Stimulated activated CD8-positive, alpha-beta memory T cell treated with anti-CD3 and anti-CD28 coated beads, Interleukin-4, amount 100 ng/mL, for 1 hour (primary cell): ENCODE measurements at places on chromosomes 11 and 22.
A peak's percentile ranks its signal among the peaks of the same experiment; 100 is the strongest.

DNA sequence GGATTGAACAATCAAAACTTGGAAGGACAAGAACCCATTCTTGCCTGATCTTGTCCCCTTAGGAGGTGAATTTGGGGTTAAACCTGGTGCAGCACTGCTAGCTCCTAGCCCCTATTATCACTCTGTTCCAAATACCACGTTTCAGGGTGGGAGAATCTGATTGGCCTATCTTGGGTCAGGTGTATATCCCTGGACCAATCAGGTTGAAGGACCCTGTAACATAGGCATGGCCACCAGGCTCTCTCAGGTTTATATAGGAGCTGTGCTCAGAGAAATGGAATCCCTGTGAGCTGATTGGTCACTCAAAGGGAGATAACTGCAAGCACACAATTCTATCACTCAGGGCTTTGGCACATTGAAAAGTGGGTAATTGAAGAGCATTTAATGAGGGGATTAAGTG lies 26.6 kb upstream of the AMPD3 start:
- no peak for DNase-seq

- DNase-seq: no peak
Measured at GRCh38 chr11:73576185-73576614, 21.7 kb downstream of the FAM168A start.

- no peak for DNase-seq
Measured at GRCh38 chr22:24284747-24285203, 14.1 kb downstream of the SPECC1L start.

GRCh38 chr22:44745853-44746789 lies 6.3 kb upstream of the ARHGAP8 start:
- DNase-seq: no peak

DNA sequence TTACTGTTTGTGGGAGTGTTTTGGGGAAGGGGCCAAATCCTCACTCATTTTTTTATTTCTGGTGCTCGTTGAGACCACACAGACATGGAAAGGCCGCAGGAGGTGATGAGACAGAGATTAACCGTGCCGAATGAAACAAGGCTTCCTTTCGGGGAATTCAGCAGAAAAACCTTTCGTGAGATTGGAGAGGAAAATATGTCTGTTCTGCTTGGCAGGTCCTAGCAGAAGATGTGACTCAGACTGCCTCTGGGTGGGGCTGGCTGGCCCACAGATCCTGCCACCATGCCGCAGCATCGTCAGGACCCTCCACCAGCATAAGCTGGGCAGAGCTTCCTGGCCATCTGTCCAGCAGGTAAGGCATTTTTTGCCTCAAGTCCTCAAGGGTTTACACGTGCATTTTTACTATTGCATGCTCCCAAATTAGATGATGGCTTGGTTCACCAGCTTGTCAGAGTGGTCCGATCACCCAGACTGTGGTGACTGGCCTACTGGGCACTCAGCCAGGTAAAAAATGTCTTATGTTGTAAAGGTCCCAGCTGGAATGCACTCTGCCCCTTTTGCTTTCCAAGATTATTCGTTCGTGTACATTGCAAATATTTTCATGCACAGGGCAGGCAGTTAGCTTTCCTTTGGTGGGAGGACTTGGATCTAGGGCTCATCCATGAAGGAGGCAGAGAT lies 1.5 kb downstream of the DDB2 start:
- peak; percentile 50 for DNase-seq

- DNase-seq: no peak
Measured at GRCh38 chr11:113281052-113281725, 33.2 kb upstream of the TTC12 start.

DNA sequence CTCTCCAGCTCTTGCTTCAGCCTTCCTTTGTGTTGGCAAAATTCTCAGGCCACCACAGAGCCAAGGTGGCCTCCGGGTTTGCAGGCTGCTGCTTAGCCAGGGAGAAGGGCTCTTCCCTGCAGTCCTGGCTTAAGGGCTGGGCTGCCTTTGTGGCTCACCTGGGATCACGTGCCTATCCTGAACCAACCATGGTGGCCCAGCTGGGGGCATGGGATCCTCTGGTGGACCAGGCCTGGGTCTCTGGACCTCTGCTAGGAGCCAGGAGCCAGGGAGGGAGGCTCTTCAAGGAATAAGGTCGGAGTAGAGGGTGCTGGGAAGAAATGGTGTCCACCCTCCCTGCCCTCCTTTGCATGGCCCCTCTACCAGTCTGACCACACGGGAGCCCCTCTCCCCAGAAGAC lies 43.9 kb downstream of the CACNA1I start:
- no peak for DNase-seq

GRCh38 chr11:73614591-73614990 lies 16.7 kb upstream of the FAM168A start:
- no peak for DNase-seq

- no peak for DNase-seq
Measured at GRCh38 chr11:43381802-43382201, 23.1 kb downstream of the TTC17 start.

GRCh38 chr22:49247194-49247924 lies 580.3 kb downstream of the BRD1 start:
- DNase-seq: no peak

GRCh38 chr22:50105208-50106100 lies 15.6 kb downstream of the MOV10L1 start:
- no peak for DNase-seq

DNA sequence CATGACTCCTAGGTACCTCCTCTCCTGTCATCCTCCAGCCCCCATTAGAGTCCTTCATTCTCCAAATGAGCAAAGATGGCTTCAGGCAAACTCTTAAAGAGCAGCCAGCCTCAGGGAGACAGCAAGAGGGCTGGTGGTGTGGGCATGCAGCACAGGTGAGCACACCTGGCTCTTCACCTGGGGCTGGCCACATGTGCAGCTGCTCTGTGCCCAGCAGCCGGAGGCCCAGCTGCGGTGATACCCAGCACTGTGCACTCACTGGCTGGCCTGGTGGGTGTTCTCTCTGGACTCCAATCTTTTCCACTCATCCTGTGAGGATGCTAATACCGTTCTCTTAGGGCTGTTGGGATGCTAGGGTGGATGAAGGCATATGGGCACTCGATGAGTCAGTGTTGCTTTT lies 106.1 kb upstream of the PARVA start:
- DNase-seq: no peak

- no peak for DNase-seq
Measured at GRCh38 chr11:33829430-33830141, 55.3 kb upstream of the FBXO3 start.

DNA sequence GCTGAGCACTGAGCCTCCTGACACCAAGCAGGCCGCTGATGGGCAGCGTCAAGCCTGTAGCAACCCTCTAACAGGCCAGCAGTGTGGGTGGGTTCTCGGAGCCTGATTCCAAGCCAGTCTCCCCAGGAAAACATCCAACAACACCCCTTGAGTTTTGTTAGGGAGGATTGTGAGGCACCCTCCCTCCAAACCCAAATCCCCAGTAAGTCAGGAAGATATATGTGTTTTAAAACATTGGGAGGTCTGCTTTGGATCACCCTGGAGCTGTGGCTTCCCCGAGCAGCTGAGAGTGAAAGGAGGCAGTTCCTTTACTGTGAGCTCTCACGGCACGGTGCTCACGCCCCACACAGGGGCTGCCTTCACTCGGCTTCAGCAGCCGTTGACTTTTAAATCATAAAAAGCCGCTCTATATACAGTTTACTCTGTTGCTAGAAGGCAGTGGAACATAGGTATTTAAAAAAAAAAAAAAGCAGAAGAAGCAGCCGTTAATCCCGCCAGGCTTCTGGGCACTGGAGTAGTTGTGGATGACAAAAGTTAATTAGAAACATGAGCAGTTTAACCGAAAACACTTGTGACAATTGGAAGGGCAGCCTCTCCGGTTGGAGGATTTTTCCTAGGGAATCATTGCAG lies 218.6 kb downstream of the NAV2 start:
- DNase-seq: no peak

DNA sequence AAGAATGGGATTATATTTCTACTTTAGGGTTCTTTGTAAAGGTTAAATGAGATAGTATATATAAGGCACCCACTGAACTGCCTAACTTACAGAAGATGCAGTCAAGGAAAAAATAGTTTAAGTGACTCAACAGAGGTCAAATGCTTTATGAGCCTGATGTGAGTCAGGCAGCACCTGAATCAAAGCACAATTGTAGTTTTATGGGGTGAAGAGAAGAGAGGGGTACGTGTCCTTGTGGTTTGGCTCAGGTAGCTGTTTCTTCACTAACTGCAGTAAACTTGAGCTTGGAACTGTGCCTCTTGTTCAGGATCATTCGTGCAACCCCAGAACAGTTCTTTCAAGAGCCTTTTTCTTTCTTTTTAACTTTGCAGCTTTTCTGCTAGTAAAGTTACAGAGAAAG lies 125.2 kb upstream of the SPON1 start:
- no peak for DNase-seq

- no peak for DNase-seq
Measured at GRCh38 chr22:26615830-26616435, 1.9 kb downstream of the CRYBB1 start.

- DNase-seq: no peak
Measured at GRCh38 chr22:20026996-20027601, 6.2 kb downstream of the TANGO2 start.

- no peak for DNase-seq
Measured at GRCh38 chr22:27842201-27842600, 40.6 kb upstream of the MN1 start.
